Esophagus muscularis mucosa (tissue), 4 donors: ENCODE measurements at places on chromosomes 2 and 18. TPM values are rescaled to one million over a fixed set of nuclear protein-coding genes. Genes with fewer than 3 reads are reported as not detected.
A peak's percentile ranks its signal among the peaks of the same experiment; 100 is the strongest.

- DNase-seq = no peak
Measured at GRCh38 chr2:186641807-186642321, 52.0 kb upstream of the FAM171B start.

DNA sequence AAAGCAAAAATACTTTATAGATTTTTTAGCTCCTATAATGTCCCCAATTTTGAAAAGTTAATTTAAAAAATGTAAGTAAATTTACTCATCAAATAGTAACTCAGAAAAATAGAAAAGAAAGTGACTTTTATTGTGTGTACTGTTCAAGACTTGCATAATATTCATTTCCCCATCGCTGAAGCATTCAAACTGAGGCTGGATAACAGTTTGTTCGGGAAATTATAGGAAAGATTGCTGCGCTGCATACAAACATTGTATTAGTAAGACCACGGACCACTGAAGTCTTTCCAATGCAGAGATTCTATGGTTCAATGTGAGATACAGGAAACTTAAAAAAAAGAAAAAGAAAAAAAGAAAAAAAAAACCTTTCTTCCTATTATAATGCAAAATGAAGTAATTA lies 10.4 kb downstream of the STK17B start:
- no peak for DNase-seq

DNA sequence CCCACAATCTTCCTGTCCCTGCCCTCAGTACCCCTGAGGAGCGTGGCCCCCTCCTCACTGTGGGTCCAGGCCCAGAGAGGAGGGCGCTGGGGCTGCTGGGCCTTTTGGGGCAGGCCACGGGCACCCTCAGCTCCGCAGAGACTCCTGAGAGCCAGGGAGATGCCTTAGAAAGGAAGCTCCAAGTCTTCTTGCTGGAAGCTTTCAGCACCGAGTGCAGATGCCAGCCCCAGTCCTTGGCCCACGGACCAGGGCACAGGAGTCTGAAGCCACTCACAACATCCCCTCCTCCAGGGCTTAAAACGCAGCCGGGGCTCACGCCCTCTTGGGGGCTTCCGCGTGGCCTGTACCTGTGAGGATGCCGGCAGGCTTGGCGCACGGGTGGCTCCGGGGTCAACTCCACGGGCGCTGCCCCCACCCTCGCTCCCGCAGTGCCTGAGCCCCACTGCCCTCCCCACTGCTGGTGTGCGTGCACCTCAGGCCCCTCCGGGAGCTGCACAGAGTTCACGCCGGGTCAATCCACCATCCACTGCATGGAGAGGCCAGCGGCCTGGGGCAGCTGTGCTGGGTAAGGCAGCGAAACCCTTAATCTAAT lies 72.1 kb upstream of the CTDP1 start:
- DNase-seq = no peak

DNA sequence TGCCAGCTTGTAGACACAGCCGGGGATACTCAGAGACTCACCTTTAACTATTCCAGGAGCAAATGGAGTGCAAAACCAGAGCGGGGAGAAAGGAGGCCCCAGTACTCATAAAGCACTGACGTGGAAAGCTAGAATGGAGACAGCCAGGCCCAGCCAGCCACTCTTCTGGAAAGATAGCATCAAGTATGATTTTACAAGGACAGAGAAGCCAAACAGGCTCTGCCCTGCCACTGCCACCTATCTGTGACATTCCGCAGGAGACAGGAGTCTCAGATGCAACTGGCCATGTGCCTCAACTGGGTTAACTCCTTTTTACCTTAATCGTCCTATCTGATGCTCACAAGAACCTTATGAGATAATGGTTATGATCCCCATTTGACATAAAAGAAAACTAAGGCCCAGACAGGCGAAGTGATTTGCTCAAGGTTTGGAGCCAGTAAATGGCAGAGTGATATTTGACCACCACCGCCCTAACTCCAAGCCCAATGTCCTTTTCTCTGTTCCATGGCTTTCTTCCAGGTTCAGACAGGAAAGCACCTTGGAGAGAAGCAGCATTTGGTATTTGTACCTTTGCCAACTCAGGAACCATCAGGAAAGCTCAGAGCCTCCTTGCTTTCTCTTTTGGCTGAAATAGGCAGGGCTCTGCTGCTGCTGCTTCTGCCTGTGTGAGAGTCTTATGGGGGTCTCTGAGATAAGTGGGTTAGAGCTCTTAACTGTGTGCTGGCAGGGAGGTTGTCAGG lies 15.6 kb downstream of the KIF3C start:
- no peak for DNase-seq

DNA sequence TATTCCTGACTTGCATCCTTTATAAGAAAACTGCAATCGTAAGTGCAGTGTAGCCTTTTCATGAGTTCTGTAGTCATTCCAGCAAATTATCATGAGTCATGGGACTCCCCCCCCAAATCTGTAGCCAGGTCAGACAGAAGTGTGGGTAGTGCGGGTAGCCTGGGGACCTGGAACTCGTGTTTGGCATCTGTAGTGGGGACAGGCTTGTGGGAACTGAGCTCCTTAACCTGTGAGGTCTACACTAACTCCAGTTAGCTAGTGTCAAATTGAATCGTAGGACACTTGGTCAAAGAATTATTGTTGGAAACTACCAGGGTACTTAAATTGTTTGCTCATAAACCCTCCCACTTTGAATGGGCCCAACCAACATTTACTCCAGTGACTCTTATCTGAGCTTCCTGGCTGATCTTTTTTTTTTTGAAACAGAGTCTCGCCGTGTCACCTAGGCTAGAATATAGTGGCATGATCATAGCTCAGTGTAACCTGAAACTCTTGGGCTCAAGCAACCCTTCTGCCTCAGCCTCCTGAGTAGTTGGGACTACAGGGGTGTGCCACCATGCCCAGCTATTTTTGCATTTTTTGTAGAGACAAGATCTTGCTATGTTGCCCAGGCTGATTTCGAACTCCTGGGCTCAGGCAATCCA lies 12.4 kb downstream of the PFN4 start:
- DNase-seq = no peak

GRCh38 chr2:12064153-12064552 lies 317.7 kb downstream of the LPIN1 start:
- DNase-seq = no peak

GRCh38 chr2:234735829-234736228 lies 216.0 kb upstream of the SH3BP4 start:
- peak; percentile 34 for DNase-seq

- DNase-seq = no peak
Measured at GRCh38 chr18:39062426-39062825, 1496.8 kb upstream of the CELF4 start.

DNA sequence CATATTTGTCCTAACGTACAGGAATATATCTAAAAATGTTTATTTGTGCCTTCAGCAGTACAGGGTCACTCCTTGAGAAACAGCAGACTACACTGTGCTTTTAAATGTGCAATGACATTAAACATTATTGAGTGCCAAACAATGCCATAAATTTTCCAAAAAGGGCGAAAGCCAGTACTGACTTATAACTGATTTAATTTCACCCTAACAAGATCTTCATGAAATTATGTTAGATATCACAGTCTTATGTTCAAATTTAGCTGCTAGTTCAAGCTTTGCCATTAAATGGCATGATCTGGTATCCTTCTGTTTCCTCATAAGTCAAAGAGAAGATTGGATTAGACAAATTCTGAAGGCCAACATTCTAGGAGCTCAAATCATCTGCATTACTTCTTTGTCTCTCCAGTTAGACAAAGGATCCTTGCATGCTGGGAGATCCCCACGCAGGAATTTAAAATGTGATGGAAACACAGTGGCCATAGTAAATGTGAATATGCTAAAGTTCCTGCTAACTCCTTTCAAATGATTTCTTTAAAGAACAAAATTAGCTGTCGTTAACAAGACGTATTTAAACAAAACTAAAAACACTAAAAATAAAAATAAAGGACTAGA lies 129.3 kb upstream of the STON1 start:
- no peak for DNase-seq

GRCh38 chr2:237507512-237507911 lies 20.5 kb downstream of the MLPH start:
- DNase-seq = no peak

- peak; percentile 94 for DNase-seq
Measured at GRCh38 chr2:101831351-101831865, 133.9 kb downstream of the MAP4K4 start.

- no peak for DNase-seq
Measured at GRCh38 chr2:184906709-184907108, 308.4 kb downstream of the ZNF804A start.

GRCh38 chr2:238295144-238296112 lies 7.0 kb upstream of the PER2 start:
- no peak for DNase-seq

DNA sequence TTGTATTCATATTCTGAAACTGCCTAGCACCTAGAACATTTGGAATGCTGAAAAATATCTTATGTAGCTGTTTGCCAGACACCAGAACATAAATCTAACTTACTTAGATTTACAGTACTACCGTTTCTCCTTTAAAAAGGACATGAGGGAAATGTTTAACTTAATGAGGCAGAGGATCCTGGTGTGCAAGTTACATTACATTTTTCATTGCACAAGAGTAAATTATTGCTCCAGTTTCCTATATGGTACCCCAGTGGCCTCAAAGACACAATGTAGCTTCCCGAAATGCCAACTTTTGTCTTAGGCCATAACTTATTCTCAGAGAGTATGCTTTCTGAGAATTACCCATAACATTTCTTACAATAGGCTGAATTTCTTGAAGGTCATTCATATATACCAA lies 105.5 kb upstream of the DTNA start:
- no peak for DNase-seq

- DNase-seq = peak; percentile 50
Measured at GRCh38 chr18:10157706-10158105, 243.9 kb downstream of the VAPA start.

- no peak for DNase-seq
Measured at GRCh38 chr2:231039821-231040364, 2.6 kb downstream of the C2orf72 start.

DNA sequence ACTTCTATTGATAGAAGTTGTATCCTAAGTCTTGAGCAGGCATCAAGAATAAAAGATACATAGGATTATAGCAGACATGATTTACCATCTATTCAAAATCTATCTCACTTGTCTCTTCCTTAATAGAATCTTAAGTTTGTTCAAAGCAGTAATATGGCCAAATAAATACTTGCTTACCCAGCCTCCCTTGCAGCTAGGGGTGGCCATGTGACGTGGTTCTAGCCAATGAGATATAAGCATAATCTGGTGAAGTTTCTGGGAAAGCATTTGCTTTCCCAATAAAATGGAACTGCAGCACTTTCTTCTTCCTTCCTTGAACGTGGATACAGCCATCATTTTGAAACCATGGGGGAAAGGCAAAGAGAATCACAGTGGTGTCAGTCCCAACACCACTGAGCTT lies 33.7 kb upstream of the SLC1A4 start:
- no peak for DNase-seq

- DNase-seq = peak; percentile 45
Measured at GRCh38 chr2:226693521-226693920, 106.1 kb downstream of the IRS1 start.

DNA sequence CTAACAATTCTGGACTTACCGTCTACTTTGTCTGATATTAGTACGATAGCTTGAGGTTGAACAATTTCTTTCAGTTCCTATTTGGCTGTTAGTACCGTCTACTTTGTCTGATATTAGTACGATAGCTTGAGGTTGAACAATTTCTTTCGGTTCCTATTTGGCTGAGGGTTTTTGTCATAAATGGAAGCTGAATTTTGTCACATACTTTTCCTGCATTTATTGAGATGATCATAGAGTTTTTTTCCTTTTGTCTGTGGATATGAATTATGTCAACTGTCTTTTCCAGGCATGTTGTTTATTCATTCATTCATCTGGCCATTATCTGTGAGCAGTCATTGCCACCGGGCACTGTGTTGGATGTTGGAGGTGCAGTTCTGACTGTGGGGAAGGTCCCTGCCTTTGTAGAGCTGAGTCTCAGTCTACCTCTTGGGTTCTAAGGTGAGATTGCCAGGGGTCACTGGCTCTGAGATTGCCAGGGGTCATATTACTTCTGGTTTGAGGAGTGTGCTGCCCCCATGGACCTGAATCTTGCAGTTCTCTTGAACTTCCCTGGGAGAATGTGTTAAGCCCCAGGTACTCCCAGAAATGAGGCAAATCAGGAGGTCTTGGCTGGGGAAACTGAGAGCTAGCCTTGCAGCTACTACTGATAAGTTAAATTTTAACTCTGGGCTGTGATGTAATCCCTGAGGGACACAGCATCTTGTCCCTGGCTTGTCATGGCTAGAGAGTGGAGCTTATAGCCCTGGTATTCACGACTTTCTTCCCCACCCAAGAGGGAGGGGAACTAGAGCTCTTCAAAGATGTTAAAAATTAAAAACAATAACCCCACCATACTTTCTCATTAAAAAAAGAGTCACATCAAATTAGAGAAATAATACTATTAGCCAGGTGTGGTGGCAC lies 89.1 kb upstream of the MBOAT2 start:
- DNase-seq = no peak

DNA sequence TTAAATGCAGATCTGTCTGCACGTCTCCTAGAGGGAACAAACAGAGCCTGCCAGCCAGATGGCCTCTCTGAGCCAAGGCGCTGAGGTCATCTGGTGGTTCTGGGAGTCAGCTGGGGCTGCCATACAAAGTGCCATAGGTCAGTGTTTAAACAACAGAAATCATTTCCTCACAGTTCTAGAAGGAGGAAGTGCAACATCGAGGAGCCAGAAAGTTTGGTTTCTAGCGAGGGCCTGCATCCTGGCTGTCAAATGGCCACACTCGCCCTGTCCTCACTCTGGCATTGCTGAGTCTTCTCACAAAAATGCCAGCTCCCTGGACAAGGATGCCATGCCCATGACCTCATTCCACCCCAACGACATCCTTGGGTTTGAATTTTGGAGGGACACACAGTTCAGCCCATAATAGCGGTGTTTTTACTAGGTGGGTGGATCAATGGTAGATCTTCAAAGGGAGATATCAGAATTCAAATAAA lies 59.6 kb downstream of the MYT1L start:
- DNase-seq = no peak

DNA sequence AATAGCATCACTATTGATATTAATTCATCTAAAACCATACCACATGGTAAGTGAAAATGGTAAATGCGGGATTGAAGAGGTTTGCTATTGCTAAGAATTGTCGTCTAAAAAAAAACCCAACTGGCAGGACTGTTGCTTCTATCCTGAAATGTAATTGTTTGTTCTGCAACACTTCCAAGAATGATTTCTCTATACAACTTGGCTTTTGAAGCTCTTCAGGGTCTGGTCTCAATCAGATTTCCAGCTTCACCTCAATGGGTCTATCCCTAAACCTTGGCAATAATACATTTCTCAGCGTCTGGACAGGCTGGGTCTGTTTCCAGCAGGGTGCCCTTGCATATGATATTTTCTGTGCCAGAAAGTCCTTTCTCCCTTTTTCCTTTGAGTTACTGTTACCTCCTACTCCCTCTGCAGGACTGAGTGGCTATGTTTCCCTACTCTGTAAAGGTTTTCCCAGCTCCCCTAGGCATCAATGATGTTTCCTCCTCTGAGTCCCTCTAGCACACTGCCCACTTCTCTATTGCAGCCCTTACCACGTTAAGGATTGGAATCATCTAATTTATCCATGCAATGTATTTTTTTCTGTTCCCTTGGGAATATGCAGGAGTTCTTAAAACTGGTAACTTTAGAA lies 118.2 kb upstream of the REV1 start:
- DNase-seq = no peak

Gene NCKAP5
- 1.8 TPM for total RNA-seq

Gene BARD1
- total RNA-seq = 15.6 TPM
